ENCODE measurements at places on chromosomes 5 and 9. TPM values are rescaled to one million over a fixed set of nuclear protein-coding genes. Genes with fewer than 3 reads are reported as not detected.

DNA sequence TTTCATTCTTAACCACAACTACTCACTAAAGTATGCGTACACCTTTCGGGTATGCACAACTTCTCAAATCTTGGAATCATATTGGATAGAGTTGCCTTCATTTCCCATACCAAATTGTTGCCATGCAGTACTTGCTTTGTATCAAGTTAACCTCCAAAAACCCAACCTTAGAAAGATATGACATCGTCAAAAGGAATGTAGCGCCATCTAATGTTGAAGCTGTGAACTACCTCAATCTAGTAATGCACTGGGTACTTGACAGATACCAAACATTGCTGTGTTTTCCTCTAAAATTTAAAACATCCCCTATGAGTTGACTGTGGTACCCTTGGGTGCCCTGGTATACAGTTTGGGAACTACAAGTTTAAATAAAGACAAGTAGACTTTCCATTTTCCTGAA lies 318.4 kb downstream of the ARL15 start:
- H3K4me3 ChIP-seq = no peak overlapping the region
- no peak for DNase-seq
- no peaks in the 10 kb centered on the region for H3K27me3 ChIP-seq
- no peaks in the 10 kb centered on the region for H3K36me3 ChIP-seq
- H3K27ac ChIP-seq = no peak overlapping the region

DNA sequence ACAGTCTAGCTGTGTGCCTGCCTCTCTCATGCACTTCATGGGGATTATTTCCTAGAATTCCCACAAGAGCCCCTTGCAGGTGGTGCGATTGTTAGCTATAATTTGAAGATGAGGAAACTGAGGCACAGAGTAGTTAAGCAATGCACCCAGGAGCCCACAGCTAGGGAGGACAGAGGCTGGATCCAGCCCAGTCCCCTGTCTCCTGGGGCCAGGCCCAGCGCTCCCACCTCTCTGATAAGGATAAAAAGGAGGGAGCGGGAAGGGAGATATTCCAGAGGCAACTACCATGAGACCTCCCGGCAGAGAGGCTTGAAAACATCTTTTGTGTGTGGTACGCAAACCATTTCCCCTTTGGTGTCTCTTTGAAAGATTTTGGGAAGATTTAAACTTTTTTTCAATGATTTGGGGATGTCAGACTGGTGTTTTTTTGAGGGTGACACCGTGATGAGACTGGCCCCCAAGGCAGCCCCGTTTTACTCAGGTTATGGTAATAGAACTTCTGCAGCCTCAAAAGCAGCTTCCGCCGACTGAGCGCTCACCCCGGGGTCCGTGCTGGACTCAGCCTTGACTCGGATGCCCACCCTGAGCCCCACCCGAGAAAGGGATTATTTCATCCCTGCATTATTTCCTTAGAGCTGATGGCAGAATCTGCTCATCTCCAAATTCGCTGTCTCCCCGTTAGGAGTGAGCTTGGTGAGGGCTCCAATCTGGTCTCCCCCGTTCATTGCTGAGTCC lies 144.7 kb upstream of the IER5L start:
- peaks cover 1% of the 10 kb centered on the region for H3K27me3 ChIP-seq
- peaks cover 12% of the 10 kb centered on the region for H3K4me1 ChIP-seq
- H3K27ac ChIP-seq = no peak overlapping the region
- H3K36me3 ChIP-seq = no peaks in the 10 kb centered on the region

GRCh38 chr9:131589993-131590392 lies 44.7 kb downstream of the PRRT1B start:
- no peak for DNase-seq
- peak overlapping the region; percentile 28 for H3K4me3 ChIP-seq
- peaks cover 54% of the 10 kb centered on the region for H3K4me1 ChIP-seq
- H3K27me3 ChIP-seq = no peaks in the 10 kb centered on the region
- H3K27ac ChIP-seq = peak overlapping the region; percentile 82

DNA sequence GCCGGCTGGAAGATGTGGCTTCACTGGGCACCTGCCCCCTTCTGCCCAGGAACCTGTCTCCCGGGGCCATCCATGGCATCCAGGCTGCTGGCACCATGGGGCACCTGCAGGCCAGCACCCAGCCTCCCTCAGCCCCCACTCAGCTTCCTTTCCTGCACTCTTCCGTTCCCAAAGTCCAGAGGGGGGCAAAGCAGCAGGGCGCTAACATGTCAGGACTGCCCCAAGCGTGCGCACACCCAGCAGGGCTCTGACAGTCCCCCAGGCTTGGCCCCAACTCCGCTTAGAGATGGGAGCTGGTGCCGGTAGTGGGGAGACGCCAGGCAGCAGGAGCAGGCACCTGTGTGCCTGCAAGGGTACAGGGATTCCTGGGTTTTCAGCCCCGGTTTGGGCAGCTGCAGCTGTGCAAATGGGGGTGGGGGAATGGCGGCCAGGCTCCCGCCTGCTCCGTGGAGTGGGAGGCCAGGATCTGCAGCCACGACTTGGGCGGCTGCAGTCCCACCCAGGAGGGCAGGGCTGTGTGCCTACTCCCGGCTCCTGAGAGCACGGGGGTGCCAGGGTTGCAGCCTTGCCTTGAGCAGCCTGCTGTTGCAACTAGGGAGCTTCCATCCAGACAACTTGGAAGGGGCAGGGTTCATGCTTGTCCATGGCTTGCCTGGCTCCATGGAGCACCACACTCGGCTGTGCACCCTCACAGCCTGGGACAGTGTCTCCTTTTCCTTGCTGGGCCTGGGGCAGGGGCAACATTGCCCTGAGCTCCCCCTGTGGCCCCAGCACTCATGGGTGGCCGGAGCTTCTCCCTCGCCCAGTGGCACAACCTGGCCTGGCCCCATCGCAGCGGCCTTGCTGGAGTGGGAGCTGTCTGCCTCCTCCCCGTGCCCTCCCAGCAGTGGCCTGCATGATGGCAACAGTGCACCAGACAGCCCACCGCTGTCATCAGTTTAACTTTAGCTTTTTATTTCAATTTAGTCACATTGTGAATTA lies 561.1 kb downstream of the MTRR start:
- no peaks in the 10 kb centered on the region for H3K27me3 ChIP-seq
- no peak for DNase-seq
- no peak overlapping the region for H3K4me3 ChIP-seq
- no peaks in the 10 kb centered on the region for H3K4me1 ChIP-seq
- no peaks in the 10 kb centered on the region for H3K36me3 ChIP-seq

DNA sequence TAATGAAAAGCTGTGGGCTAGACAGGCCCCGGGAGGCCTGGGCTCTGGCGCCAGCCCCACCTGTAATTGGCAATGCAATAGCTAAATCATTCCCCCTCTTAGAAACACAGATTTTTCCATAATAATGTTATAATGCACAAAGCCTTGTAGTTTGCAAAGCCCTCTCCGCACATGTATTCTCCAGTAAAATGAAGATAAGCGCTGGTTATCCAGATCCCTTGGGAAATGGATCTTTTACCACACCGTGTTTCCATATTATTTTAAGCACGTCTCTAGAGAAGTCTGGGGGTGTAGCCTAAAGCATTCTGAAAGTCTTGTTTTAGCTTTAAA lies 1.1 kb upstream of the APBA1 start:
- no peak overlapping the region for H3K27ac ChIP-seq
- H3K4me1 ChIP-seq = peaks cover 12% of the 10 kb centered on the region
- H3K27me3 ChIP-seq = peaks cover 31% of the 10 kb centered on the region
- H3K36me3 ChIP-seq = no peaks in the 10 kb centered on the region
- DNase-seq = no peak
- peak overlapping the region; percentile 72 for H3K4me3 ChIP-seq

DNA sequence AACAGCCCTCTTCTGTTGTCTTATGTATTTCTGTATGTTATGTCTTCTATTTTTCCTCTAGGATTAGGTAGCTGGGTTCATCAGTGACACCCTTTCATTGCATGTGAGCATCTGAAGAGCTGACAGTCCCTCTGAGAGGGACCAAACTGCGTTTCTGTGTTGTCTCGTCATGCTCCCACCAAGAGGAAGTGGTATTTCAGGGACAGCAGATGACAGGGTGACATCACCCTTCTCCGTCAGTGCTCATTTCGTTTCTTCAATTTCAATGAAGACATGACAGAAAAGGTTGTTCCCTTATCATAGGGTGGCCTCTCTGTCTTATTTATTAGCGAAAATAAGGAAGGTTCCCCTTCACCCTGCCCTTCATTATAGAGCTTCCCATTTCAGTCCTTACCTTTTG lies 225.9 kb upstream of the NR4A3 start:
- H3K27me3 ChIP-seq = peaks cover 17% of the 10 kb centered on the region
- H3K36me3 ChIP-seq = no peaks in the 10 kb centered on the region
- H3K27ac ChIP-seq = no peak overlapping the region

GRCh38 chr5:123398058-123398733 lies 25.0 kb downstream of the CEP120 start:
- H3K4me3 ChIP-seq = no peak overlapping the region
- no peaks in the 10 kb centered on the region for H3K27me3 ChIP-seq
- H3K27ac ChIP-seq = no peak overlapping the region
- no peaks in the 10 kb centered on the region for H3K4me1 ChIP-seq

- no peak overlapping the region for H3K27ac ChIP-seq
- no peak for DNase-seq
- H3K4me3 ChIP-seq = no peak overlapping the region
- H3K27me3 ChIP-seq = no peaks in the 10 kb centered on the region
- no peaks in the 10 kb centered on the region for H3K36me3 ChIP-seq
Observed at GRCh38 chr5:17183831-17184230, 33.6 kb upstream of the BASP1 start.

- peaks cover 64% of the 10 kb centered on the region for H3K36me3 ChIP-seq
- H3K4me3 ChIP-seq = no peak overlapping the region
- H3K27ac ChIP-seq = no peak overlapping the region
- peaks cover 70% of the 10 kb centered on the region for H3K4me1 ChIP-seq
- H3K27me3 ChIP-seq = no peaks in the 10 kb centered on the region
Observed at GRCh38 chr5:131541762-131542161, 93.3 kb downstream of the RAPGEF6 start.

AKNA gene
- 300 TPM for total RNA-seq

BSPRY gene
- 2.3 TPM for total RNA-seq

ALDH7A1 gene
- total RNA-seq = 2.7 TPM

ADAMTS16 gene
- total RNA-seq = not detected
